Ascending aorta (tissue), 2 donors: ENCODE measurements at places on chromosomes 11 and 22.

DNA sequence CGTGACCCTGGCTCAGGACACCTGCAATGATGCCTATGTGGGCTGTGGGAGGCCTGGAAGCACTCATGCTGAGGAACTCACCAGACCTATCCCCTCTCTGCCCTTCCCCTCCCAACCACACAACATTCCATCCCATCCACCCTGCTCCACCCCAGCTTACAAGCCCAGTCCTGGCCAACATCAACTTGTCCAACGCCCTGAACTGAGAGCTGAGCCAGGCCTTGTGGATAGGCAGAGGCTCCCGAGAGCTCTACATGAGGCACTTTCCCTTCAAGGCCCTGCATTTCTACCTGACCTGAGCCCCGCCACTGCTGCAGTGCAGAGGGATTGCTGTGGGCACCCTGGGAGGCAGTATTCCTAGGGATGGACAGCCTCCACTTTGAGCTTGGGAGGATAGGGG lies 112.4 kb downstream of the PDE2A start:
- peak; percentile 44 for DNase-seq

DNA sequence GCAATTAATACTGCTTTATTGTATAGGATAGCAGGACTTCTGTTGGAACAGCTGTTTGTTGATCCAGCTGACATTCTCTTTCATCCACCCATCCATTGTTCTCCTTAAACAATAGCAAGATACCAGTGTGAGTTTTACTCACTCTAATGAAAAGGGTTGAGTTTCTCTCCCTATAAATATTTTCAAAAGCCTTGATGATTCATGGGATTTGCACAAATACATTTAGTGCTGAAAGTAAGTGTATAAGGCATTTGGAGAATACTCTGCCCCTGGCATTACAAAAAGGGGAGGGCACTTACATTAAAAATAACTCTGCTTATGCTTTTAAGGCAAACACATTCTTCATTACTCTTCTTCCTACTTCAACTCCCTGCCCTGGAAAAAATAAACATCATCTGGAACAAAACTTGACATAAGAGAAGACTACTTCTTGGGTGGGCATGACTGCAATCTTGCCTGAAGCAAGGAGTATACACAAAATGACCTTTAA lies 634.9 kb downstream of the METTL15 start:
- no peak for DNase-seq

DNA sequence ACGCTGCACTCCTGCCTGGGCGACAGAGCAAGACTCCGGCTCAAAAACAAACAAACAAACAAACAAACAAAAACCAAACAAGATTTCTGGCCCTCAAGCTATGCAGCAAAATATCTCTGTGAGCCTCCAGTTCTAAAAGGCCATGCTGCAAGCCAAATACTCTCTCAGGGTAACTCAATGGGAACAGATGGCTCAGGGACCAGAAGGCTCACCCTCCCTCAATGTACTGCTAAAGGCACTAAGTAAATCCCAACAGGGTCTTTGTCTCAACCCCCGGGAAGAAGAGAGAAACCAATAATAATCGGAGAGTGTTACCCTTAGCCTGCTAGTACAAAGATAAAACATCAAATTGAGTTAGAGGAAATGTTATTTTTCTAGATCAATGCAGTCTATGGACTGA lies 119.7 kb upstream of the ZC3H12C start:
- no peak for DNase-seq

DNA sequence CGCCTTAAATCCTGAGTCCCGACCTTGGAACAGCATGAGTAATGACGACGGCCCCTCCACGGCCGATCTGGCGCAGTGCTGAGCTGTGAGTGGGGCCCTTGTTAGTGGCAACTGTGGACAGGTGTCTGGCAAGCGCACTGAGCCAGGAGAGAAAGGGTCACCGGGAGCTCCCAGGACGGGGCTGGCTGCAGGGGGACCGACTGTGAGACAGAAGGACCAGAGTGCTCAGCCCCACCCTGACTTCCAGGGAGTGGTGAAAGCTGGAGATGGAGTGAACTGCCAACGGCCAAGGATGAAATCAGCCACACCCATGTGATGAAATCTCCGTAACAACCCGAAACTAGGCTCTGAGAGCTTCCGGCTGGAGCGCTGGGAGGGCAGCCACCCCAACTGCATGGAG lies 228.6 kb downstream of the BRD1 start:
- no peak for DNase-seq
